PC-3 (cell line): ENCODE measurements at places on chromosomes 5 and 9.

- no peak for DNase-seq
- no peak overlapping the region for H3K27ac ChIP-seq
- no peaks in the 10 kb centered on the region for H3K27me3 ChIP-seq
These were observed 636.2 kb downstream of the MTRR start for GRCh38 chr5:8505196-8505595.

- DNase-seq, result no peak
- H3K36me3 ChIP-seq, result no peaks in the 10 kb centered on the region
- H3K27me3 ChIP-seq, result 0 out of 2 replicates have a peak, but pooled peaks cover 7% of the 10 kb centered on the region
- no peak overlapping the region for H3K4me3 ChIP-seq
- H3K4me1 ChIP-seq, result no peaks in the 10 kb centered on the region
These were observed 180.8 kb upstream of the KLF9 start for GRCh38 chr9:70595211-70595610.

DNA sequence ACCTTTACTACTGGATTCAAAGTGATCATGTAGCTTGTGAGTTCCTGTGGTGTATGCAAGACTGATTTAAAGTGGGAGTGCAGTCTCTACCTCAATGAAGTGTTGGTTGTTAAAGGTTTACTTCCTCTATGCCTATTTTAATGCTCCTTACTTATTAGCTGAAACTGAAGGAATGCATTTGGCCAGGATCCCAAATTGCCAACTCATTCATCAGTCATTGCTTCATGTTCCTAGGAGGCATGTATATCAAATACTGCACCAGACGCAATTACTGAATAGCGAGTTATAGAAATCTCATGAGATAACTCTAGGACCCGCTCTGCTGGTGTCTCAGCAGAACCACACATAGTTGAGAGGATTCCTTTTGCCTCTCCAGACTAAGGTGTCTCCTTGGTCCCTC is 143.0 kb upstream of the RPS23 start:
- peak; percentile 98 for DNase-seq
- H3K4me1 ChIP-seq, result peaks cover 26% of the 10 kb centered on the region
- H3K27ac ChIP-seq, result peak overlapping the region; percentile 70
- H3K27me3 ChIP-seq, result no peaks in the 10 kb centered on the region
- H3K36me3 ChIP-seq, result no peaks in the 10 kb centered on the region
- no peak overlapping the region for H3K4me3 ChIP-seq

GRCh38 chr5:38039826-38040225 is 200.0 kb upstream of the GDNF start:
- no peaks in the 10 kb centered on the region for H3K36me3 ChIP-seq
- DNase-seq, result no peak
- H3K4me1 ChIP-seq, result no peaks in the 10 kb centered on the region
- H3K27me3 ChIP-seq, result peaks cover 95% of the 10 kb centered on the region
- no peak overlapping the region for H3K27ac ChIP-seq
- no peak overlapping the region for H3K4me3 ChIP-seq

DNA sequence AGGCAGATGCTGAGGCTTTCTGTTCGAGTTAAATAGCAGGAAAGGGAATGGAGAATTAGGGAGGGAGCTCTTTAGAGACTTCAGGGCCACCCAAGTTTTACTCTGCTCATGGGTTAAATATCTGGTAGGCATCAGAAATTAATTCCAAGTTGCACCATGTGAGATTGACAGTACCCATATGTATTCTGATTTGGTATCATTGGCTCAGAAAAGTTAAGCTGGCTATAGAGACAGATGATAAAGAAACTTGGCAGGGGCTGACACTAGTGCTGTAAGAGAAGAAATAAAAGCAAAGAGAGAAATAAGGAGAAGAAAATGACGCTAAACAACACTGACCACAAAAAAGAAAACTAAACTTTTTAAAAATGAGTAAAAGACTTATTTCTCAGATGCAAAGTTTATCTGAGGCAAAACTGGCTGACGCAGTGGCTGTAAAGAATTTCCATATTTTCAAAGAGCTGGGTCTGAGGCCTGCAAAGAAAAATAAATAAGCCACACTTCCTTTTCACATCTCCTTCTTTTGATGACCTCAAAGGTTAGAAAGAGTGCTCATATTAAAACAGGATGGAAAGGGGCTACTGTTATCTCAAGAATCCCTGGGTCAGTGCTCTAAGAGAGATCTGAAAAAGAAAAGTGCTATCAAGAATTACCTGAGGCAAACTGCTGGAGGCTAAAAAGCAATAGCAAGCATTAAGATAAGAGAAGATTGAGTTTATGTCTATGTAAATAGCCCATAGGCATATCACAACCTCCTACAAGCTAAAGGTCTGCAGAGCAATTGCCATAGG is 399.0 kb upstream of the MEF2C start:
- H3K36me3 ChIP-seq, result no peaks in the 10 kb centered on the region
- no peaks in the 10 kb centered on the region for H3K27me3 ChIP-seq
- DNase-seq, result no peak
- H3K4me1 ChIP-seq, result peaks cover 41% of the 10 kb centered on the region
- H3K27ac ChIP-seq, result peak overlapping the region; percentile 93
- H3K4me3 ChIP-seq, result no peak overlapping the region

- no peaks in the 10 kb centered on the region for H3K4me1 ChIP-seq
- H3K36me3 ChIP-seq, result no peaks in the 10 kb centered on the region
- H3K4me3 ChIP-seq, result no peak overlapping the region
- H3K27me3 ChIP-seq, result peaks cover 9% of the 10 kb centered on the region
- DNase-seq, result no peak
These were observed 176.2 kb downstream of the SEC61B start for GRCh38 chr9:99398241-99398640.

- H3K27me3 ChIP-seq, result peaks cover 22% of the 10 kb centered on the region
- no peaks in the 10 kb centered on the region for H3K36me3 ChIP-seq
- no peaks in the 10 kb centered on the region for H3K4me1 ChIP-seq
- DNase-seq, result peak; percentile 51
- H3K4me3 ChIP-seq, result no peak overlapping the region
These were observed 3.9 kb upstream of the ADCY2 start for GRCh38 chr5:7391814-7392692.

GRCh38 chr5:30131-30530 is 61.8 kb upstream of the PLEKHG4B start:
- H3K27ac ChIP-seq, result no peak overlapping the region
- H3K4me1 ChIP-seq, result no peaks in the 10 kb centered on the region
- DNase-seq, result no peak
- H3K36me3 ChIP-seq, result no peaks in the 10 kb centered on the region
- peaks cover 21% of the 10 kb centered on the region for H3K27me3 ChIP-seq
- H3K4me3 ChIP-seq, result no peak overlapping the region

DNA sequence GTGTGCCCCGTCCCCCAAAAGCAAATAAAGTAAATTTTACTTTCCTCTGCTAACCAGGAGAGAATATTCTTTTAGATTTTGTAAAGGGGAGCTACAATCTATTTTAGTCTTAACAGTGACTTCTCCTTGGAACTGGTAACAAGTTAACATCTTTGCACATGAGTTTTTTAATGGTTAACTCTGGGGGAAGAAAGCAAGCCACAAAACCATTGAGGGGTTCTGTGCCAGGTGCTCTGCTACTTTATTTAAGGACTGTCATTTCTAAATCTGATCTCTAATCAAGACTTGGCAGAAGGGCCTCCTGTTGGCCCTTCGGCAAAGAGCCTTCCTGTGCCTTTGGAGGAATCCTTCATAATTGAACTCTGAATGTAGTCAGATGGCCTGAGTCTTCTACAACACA is 153.4 kb downstream of the SLC12A2 start:
- H3K4me3 ChIP-seq, result no peak overlapping the region
- no peaks in the 10 kb centered on the region for H3K36me3 ChIP-seq

DNA sequence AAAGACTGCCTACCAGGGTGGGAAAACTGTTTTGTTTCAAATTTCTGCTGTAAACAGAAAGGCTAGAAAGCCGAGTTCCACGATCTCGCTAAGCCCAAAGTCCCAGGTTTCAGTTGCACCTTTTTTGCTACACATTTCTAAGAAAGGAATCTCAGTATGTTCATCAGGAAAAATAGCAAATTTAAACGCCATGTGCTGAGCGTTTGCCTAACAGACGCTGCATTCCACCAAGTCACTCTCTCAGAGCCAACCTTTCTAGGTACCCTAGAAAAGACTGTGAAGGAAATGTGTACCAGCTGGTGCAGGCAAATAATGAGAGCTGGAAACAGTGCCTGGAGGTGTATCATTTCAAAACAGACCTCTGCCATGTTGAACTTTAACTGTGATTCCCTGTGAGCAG is 71.8 kb downstream of the FRMD3 start:
- no peaks in the 10 kb centered on the region for H3K36me3 ChIP-seq
- peaks cover 7% of the 10 kb centered on the region for H3K4me1 ChIP-seq
- H3K27ac ChIP-seq, result no peak overlapping the region
- H3K27me3 ChIP-seq, result no peaks in the 10 kb centered on the region
- DNase-seq, result no peak

- H3K27me3 ChIP-seq, result no peaks in the 10 kb centered on the region
- H3K4me3 ChIP-seq, result no peak overlapping the region
- no peaks in the 10 kb centered on the region for H3K4me1 ChIP-seq
- DNase-seq, result no peak
- no peak overlapping the region for H3K27ac ChIP-seq
- no peaks in the 10 kb centered on the region for H3K36me3 ChIP-seq
These were observed 143.3 kb downstream of the NTRK2 start for GRCh38 chr9:84812847-84813246.
